ENCODE measurements at places on chromosomes 6 and 20.

- no peak for DNase-seq
Measured at GRCh38 chr20:38243709-38244020, 16.9 kb downstream of the KIAA1755 start.

DNA sequence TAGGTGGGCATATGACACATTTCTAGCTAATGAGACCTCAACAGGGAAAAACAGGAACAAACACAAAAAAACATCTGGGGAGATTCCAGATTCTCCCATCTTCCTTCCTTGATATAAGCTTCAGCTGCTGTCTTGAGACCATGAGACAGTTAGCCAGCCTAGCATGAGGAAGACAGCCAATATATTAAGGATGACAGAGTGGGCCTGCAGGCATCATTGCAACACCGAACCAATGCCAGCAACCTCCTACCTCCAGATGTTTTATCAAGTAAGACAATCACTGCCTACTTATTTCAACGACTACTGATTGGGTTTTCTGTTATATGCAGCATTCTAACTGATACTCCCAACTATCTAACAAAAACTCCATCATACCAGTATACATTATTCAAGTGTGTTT, 119.0 kb downstream of the ISM1 start:
- DNase-seq, result no peak

- DNase-seq, result no peak
Measured at GRCh38 chr6:166584155-166584554, 2.3 kb downstream of the RAMACL start.

DNA sequence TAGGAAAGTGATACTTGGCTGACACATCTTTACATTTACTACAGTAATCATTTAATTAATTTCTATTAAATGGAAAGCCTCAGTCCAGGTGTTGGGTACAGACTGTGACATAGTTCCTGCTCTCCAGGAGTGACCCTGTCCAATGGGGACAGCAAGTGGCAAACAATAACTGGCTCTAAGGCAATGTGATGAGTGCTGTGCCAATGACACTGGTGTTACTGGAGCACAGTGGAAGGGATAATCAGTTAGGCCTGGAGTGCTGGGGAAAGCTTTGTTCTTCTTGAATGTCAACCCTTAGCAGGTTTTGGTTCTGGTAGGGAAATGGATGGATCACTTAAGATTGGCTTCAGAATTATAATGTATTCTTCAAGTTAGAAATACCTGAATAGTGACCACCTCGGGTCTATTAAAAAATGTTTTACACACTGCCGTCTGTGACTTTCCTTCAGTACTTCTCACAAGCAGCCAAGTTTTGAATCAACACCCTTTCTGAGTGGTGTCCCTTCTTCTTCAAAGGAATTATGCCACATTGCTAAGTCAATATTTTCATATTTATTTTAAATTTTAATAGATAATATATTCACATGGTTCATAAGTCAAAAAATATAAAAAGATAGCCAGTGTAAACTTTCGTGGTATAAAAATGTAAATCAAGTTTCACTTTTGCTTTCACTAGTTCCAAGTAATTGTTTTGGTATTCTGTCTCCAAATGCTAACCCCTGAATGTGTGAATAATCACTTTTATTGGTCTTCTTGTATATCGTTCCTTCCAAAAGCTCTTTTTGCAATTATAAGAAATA, 9.6 kb downstream of the CMTR1 start:
- no peak for DNase-seq

- no peak for DNase-seq
Measured at GRCh38 chr20:6069669-6070068, 15.8 kb upstream of the LRRN4 start.

- DNase-seq, result no peak
Measured at GRCh38 chr20:15911581-15911980, 661.7 kb downstream of the KIF16B start.

- no peak for DNase-seq
Measured at GRCh38 chr6:40268614-40269013, 318.6 kb downstream of the LRFN2 start.

- DNase-seq, result no peak
Measured at GRCh38 chr20:62429455-62430310, 2.3 kb upstream of the RBBP8NL start.

DNA sequence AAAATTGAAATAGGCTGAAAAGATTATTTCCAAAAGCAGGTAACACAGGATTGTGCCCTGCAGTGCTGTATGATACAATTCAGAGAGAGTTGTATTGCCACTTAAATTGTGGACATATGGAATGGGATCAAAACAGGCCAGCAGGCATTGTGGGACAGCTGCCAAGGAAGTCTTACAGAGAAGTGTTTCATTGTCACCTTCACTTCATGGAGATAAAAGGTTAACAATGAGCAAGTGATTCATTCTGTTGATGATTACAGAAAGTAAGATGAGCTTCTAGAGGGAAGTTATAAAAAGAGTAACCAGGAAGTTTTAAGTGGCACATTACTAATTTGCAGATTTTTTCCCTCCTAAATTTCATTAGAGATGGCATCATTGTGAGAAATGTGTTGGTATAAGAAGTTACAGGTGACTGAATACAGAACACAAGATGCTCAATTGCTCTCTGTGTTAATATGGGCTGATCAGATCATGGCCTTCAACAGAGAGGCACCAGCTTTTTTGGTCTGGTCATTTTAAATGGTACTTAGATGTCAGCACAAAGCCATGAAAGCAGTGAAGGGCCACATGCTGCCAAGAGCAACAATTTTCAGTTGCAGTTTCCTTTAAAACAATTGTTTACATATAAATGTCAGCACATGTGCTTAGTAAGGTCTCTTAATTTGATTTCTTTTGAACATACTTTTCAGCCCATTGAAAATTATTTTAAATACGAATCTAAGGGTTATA, 402.5 kb upstream of the FKBP1C start:
- DNase-seq, result no peak

DNA sequence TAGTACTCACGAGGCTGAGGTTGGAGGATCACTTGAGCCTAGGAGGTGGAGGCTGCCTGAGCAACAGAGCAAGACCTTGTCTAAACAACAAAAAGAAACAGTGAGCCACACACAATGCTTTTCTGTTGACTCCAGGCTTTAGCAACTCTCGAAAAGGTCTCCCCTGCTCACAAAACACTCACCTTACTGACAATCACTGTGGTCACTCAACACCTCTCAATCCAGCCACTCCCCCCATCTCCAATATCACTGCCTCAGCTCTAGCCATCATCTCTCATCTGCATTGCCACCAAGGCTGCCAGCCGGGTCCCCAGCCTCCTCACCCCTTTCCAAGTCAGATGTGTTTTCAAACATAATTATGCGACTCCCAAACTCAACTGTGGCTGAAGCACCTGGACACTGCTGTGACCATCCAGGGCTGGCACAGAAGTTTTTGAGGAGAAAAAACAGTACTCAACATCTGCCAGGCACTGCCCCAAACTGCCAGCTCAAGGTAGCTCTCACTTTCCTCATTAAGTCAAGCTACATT, 218.0 kb upstream of the ARID1B start:
- DNase-seq, result no peak

- peak; percentile 19 for DNase-seq
Measured at GRCh38 chr6:152309648-152310047, 327.5 kb downstream of the SYNE1 start.

DNA sequence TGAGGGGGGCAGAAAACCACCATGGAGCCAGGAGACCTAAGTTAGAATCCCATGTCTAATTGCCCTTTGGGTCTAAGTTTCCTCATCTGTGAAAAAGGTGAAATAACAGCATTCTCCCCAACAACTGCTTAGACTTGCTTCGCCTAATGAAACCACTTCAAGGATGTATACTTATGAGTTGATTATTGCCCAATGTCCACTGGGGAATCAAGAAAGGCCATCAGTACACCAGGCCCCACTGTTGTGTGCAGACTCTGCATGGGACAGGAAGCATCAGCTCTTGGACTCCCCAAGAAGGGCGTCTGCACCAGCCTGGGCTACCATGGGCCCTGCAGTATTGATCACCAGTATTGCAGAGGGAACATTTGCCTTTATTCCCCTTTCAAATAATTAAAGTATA, 189.6 kb downstream of the MAFB start:
- no peak for DNase-seq

GRCh38 chr6:150844371-150844770, 21.1 kb upstream of the MTHFD1L start:
- peak; percentile 27 for DNase-seq

DNA sequence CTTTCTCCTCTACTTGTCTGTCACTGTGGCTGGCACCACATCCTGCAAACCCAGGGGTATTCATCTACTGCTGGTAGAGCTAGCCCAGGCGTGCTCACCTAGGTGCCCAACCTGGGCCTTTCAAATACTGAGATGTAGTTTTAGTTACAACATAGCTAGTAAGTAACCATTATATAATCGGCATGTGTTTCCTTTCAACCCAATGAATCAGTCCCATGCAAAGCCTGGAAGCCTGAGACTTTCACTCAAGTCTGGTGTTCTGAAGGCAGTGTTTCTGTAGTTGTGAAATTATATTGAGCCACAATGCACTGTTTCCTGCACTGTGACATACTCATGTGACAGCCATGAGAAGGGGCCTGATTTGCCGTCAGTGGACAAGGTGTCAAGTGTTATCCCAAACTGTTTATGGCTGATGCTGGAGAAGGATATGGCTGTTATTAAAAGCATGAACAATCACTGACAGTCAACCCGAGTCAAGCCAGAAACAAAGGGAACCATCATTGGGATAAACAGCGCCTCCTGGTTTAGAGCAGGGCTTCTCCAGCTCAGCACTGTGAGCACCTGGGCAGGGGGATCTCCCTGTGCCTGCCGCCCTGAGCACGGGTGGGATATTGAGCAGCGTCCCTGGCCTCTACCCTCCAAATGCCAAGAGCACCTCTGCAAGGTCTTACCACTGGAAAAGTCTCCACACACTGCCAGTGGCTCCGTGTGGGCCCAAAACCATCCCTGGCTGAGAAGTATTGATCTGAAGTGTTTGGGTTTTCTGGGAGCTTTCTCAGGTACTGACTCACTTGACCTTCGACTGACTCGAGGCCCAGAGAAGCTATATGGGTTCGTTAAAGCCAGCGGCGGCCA, 1.6 kb downstream of the PSMA7 start:
- peak; percentile 51 for DNase-seq

- DNase-seq, result peak; percentile 15
Measured at GRCh38 chr6:148570456-148570855, 176.4 kb upstream of the UST start.

GRCh38 chr6:31114541-31114878, at the start of gene PSORS1C1:
PSORS1C1 (plus strand) TSS chr6:31114800; CDS start chr6:31129633, 14,833 bp downstream.
- DNase-seq, result no peak

- DNase-seq, result peak; percentile 67
Measured at GRCh38 chr20:39264506-39265172, 302.5 kb downstream of the DHX35 start.

- DNase-seq, result no peak
Measured at GRCh38 chr6:65790666-65791065, 83.6 kb upstream of the EYS start.

GRCh38 chr6:47057830-47058540, 15.9 kb upstream of the ADGRF1 start:
- no peak for DNase-seq

DNA sequence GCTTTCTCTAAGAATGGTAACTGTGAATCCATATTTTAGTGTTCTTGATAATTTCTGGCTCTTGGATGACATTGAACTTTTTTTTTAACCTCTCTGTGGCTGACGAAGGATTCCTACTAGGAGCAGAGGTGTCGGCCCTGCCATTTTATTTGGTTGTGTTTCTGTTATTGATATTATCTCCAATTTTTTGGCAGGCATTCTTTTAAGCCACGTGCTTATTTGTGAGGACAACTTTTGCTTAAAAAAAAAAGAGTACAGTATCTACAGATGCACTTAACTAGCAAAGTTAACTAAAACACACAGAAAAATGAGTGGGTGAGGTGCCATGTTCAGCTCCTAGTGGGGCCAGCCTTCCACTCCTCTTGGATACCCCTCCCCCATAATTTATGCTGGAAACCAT, 1.1 kb downstream of the FANCE start:
- DNase-seq, result peak; percentile 76

DNA sequence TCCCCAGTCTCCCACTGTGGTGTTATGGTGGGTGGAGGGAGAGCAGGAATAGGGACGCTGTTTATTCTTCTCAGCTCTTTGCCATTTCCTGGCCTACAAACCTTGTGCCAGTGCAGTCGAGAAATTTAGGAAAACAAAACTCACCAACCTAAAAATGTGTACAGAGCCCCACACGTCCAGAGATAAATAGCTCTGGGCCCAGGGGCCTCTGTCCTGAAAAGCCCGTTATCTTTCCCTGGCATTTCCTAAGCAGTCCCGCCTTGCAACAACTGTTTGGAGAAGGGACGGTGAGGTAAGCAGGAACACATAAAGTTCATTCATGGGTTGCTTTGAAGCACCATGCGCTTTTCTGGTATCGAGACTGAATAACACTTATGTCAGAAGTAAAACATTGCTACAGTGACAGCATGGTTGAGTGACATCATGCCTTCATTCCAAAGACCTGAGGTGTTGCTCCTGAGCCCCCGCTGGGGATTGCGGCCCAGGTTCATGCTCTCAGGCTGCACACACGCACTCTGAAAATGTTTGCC, 80.1 kb upstream of the NXT1 start:
- no peak for DNase-seq

DNA sequence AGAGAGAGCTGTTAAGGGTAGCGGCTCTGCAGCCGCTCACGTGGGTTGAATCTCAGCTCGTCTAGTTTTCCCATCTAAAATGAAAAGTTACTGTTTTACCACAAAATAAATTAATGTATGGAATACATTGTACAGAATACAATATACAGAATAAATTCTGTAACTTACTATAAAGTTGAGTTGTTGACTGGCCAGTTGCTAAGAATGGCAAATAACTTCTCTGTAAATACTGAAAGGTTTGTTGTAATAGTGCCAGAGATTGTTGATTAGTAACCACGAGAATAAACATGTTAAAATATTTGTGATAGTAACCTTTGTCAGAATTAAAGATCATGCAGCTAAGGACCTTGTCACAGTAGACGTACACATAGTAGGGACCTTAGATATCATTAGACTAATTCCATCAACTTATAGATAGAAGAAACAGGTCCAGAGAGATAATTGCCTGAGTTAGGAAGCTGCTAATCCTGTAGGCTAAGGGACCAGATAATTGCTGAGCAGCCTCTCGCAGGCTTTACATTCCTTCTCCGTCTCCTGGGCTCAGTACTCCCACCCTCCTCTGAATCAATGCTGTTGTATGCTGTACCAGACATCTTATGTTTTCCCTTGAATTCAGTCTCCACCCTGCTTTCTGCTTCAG, 544 bp upstream of the NRM start:
- no peak for DNase-seq

GRCh38 chr20:44264287-44264686, 17.2 kb downstream of the GDAP1L1 start:
- DNase-seq, result peak; percentile 53
